SIG-M5 (cell line): ENCODE measurements at places on chromosomes 5 and 9.

DNA sequence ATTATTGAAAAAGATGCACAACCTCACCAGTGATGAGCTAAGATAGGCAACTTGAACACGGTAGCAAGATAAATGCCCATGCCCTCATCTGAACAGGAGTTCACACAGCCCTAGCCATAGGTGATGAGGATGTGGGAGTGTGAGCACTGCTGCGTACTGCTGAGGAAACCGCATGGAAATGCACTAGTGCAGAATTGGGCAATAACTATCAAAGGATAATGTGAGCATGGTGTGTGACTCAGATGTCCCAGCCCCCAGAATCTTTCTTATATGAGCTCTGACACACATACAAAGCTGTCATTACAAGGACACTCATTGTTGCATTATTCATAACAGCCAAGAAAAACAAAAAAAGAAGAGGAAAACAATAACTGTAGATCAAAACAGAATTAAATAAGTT, 521.2 kb downstream of the IRX1 start:
- no peak for DNase-seq

- DNase-seq = no peak
Observed at GRCh38 chr5:53429706-53430105, 50.7 kb upstream of the FST start.

DNA sequence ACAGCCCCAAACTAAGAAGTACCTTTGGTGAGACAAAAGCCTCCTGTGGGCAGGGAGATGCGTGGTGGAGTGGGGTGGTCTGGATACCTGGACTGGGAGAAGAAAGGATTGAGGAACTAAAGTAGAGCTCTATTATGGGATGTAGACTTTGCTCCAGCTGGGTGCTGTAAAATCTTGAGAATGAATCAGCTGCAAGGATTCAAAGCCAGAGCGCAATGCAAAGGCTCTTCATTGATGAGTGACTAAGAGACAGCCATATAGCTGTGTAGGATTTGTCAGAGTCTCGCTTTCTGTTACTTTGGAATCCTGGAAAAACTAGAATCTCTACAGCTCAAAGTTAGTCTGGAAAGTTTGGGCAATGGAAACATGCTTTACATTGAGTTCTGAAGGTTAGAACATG, 159.9 kb downstream of the TAF11L14 start:
- no peak for DNase-seq

DNA sequence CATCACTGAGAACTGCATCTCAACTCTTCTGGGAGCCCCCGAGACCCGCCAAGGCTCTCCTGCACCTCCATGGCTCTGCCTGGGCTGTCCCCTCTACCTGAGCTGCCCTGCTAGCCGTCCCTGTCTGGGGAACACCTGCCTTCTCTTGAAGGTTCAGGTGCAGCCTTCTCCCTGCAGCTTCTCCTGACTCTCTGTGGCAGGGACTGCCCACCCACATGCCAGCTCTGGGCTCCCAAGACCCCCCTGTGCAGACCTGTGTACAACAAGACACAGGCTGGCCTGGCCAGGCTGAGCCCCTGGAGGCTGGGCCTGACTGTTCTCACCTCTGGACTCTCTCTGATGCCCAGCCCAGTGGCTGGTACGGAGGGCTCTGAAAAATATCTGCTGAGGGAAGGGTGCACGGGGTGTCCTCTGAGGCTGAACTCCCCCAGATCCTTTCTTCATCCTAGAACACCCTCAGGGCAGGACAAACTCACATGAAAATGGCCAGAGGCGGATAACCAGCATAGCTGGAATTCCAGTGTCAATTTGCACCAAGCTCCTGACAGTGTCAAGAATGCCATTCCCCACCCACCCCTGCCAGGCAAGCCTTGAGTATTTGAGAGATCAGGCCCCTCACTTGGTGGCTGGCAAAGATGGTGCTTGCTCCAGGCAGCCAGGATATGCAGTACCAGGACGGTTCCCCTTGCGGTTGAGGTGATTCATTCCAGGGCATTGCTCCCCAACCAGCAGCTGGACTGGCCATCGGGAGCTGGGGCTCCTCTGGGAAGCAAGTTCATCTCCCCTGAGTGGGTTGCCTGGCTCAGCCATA, 40.9 kb upstream of the SLC25A51 start:
- no peak for DNase-seq

- DNase-seq = no peak
Observed at GRCh38 chr5:168006456-168007130, 284.9 kb upstream of the WWC1 start.

- peak; percentile 26 for DNase-seq
Observed at GRCh38 chr9:129109537-129109903, 1.1 kb downstream of the CRAT start.

DNA sequence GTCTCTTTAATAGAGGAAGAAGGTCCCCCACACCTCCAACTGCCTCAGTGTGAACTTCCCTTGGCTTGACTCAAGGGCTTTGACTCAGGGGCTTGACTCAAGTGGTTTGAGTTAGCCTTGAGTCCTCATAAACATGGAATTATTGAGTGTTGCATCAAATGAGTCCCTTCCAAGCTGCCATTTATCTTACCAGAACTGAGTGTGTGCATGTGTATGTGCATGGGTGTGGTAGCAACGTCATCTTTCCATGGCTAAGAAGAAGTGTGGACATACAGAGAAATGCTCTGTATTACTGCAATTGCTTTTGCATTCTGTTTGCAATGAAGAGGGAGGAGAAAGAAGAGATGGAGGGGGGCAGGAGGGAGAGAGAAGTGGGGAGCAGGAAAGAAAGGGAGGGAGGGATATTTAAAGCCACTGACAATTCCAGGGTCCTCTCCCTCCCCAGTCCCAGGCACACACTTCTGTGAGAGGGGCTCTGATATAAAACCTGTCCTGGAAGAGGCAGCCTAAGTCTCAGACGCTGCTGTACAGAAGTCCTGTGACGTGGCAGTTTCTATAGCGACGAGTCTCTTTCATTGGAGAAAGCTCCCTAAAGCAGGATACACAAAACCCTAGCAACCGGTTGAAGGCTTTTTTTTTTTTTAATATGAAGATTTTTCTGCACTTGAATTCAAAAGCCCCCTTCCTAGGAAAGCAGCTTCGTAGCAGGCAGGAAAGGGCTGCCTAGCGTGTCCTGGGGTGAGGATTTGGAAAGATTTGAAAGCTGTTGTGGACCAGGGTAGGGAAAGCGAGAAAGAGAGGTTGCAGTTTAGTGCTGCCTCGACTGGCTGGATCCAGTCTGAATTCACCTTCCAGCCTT, 93.3 kb upstream of the MAP1B start:
- DNase-seq = no peak

DNA sequence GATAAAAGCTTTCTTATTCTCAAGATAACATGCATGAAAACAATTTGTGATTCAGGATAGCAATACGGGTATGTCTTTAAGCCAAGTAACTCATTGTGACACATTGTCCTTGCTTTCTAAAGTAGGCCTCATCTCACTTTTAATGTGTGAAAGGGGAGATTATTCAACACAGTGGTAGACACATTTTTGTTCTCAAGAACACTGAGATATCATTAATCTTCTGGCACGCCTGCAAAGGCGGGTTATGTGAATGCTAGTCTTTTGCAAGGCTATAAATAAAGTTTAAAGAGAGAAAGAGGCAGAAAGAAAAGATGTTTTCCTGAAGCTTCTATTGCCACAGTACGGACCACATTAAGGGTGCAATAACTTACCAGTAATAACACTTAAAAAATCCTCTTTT, 181.8 kb upstream of the MEF2C start:
- no peak for DNase-seq

DNA sequence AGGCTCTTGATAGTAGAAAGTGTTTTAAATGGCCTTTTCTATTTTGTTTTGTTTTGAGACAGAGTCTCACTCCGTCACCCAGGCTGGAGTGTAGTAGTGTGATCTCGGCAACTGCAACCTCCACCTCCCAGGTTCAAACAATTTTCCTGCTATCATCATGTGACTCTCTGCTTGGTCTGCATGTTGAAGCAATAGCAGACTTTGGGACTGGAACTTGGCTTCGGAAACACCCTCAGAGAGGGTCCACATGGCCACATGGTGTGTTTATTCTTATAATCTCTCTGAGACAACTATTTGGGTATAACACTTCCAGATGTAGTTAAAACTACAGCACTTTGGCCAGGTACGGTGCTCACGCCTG, 10.9 kb downstream of the SLC1A1 start:
- DNase-seq = no peak

GRCh38 chr5:154053468-154053867, 14.7 kb downstream of the MFAP3 start:
- no peak for DNase-seq

- peak; percentile 73 for DNase-seq
Observed at GRCh38 chr9:81609782-81610739, 79.3 kb downstream of the TLE1 start.
